NCI-H345 (cell line): ENCODE measurements at places on chromosomes 3 and 15.

GRCh38 chr3:5250467-5251195 is 63.1 kb downstream of the EDEM1 start:
- DNase-seq: peak; percentile 18

DNA sequence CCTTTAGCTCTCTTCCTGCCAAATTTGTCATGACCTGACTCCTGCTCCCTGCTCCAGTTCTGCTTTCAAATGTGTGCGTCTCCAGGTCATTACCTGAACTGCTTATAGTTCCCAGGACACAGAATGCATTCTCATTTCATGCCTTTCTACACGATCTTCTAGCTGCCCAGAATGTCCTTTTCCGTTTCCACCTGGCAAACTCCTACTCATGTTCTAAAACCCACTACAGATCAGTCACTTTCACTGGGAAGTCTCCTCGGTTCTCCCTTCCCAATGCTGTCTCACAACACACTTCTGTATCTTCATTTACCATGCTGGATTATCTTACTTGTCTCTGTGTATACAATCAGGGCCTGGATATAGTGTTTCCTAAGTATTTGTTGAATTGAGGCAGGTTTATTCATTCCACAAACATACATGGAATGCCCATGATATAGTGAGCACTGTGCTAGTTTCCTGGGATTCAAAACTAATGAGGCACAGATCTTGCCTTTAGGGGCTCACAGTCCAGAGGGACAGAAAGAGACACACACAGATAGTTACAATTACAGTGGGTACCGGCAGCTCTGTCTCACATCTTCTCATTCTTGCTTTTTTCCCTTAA is 1.6 kb upstream of the NOX5 start:
- no peak for DNase-seq

GRCh38 chr3:191331388-191331787 is 1.1 kb upstream of the UTS2B start:
- DNase-seq: no peak

GRCh38 chr15:99249270-99249841 is at the start of gene TTC23:
TSS of gene TTC23 (minus strand) at chr15:99249581. CDS start at chr15:99228712, 20,869 bp downstream.
- no peak for DNase-seq

DNA sequence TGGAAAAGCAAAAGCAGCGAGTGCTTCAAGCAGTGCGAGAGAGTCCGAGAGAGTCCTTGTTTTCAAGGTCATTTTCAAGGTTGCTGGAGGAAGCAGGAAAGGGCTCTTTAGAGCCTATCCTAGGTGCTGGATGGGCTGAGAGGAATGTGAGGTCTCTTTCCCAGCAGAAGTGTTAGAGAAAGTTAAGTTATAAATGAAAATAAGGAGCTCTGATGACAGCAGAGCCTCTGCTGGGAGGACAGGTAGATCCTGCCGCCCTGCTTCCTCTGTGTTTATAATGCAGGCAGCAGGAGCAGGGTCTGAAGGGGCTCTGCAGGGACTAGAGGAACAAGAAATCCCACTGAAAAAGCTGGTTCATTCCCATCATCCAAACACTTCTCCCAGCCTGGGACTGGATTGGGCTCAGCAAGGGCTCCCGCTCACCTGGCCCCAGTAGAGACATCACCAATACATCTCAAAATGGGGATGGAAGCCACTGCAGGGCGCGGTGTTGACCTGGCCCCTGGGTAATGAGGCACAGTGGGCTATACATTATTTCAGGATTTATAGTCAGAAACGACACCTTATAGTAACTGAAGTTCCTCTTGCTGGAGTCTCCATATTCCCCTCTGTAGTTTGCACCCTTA is 41.5 kb upstream of the RAB6B start:
- no peak for DNase-seq

DNA sequence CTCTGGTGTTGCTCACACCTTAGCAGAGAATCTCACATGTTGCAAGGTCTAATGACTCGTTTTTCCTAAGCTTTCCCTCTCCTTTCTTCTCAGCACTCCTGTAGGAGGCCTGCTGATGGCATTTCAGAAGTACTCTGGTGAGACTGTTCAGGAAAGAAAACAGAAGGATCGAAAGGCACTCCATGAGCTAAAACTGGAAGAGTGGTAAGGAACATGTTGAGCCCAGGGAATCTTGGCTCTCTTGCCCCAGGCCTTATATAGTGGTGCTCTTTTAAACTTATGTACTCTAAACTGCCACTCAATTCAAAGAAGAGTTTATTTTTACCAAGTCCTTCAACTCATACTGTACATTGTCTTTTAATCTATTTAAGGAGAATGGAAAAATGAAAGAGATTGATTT is 18.8 kb downstream of the TIMMDC1 start:
- no peak for DNase-seq

GRCh38 chr15:76756381-76756780 is 148.8 kb downstream of the SCAPER start:
- no peak for DNase-seq

GRCh38 chr3:10563396-10563795 is 58.0 kb upstream of the ATP2B2 start:
- no peak for DNase-seq

GRCh38 chr3:42654331-42655201 is 1.1 kb downstream of the ZBTB47 start:
- DNase-seq: peak; percentile 38

GRCh38 chr15:36904715-36905114 is 195.6 kb downstream of the MEIS2 start:
- no peak for DNase-seq

DNA sequence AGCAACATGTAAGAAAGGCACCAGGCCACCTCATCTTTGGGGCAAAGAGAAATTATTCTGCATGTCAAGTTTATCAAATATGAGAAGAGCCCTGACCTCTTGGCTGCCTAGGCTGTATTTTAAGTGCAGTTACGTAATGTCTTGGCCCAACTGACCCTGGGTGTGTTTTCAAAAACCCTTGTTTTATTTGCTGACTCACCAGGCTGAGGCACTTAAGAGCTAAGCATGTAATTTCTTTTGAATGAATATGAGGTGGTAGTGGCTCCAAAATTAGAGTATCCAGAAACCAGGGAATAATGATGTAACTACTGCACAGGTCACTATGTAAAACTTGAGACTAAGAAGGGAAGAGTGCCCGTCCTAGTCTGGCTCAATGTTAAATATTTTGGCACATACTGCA is 24.3 kb downstream of the PGPEP1L start:
- no peak for DNase-seq

- no peak for DNase-seq
Observed at GRCh38 chr15:89098281-89098680, 10.0 kb downstream of the ABHD2 start.

DNA sequence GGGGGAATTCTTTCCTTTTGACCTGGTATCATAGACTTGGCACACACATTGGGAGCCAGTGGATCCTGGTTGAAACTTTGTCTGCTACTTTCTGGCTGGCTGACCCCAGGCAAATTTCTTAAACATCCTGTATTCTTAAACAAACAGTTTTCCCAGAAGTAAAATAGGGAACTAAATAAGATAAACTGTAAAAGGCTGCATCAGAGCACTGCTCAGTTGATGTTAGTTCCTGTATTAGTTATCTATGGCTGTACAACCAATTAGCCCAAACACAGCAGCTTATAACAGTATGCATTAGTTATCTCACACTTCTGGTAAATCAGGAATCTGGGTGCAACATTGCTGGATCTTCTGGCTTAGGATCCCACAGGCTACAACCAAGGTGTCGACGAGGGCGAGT is 73.1 kb upstream of the SLCO3A1 start:
- DNase-seq: no peak

DNA sequence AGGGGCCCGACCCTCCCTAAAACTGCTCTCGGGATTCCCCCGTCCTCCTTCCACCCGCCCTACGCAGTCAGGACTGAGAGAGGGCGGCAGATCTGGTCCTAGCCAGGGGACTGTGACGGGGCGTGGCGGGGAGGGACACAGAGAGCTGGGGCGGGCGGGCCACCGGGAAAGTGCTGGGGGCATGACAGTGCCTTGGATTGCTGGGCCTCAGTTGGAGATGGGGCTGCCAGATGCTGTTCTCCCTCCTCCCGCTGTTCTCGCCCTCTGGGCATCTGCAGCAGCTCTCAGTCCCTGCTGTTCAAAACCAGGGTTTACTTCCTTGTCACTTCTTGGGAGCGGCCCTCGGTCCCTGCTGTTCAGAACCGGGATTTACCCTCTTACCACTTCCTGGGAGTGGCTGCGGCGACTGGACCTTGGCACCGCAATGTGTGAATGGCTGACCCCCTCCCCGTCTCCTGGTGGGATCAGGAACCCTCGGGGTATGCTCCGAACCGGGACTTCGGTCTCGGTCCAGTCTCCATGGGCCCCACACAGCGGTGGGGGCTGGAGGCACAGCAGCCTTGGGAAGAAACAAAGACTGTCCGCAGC is 1.8 kb upstream of the RPP25 start:
- DNase-seq: no peak

DNA sequence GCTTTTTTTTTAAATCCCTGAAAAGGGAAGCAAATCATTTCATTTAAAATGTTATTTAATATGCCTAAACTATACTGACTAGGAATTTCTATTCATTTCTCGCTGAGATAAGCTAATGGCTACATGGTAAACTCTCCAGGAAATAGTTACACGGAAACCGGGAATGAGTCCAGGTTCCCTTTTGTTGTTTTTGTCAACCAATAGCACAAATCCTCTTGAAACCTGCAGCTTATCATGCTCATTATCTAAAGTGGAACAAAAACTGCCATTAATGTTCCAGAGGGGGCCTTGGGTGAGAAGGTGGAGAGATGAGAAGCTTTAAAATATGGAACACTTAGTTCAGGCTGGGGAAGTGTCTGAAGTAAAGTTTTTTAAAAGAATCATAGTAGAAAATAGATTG is 113.5 kb upstream of the ALCAM start:
- DNase-seq: peak; percentile 80

GRCh38 chr3:33001889-33002288 is 50.4 kb downstream of the CCR4 start:
- DNase-seq: no peak

- DNase-seq: no peak
Observed at GRCh38 chr3:63934041-63934866, 22.1 kb upstream of the SCAANT1 start.

- DNase-seq: no peak
Observed at GRCh38 chr15:39543651-39544050, 37.2 kb upstream of the THBS1 start.

GRCh38 chr3:40580494-40581091 is 55.8 kb downstream of the ZNF621 start:
- DNase-seq: peak; percentile 57

GRCh38 chr15:94403331-94403730 is 172.0 kb downstream of the MCTP2 start:
- DNase-seq: no peak

GRCh38 chr15:98969126-98969735 is 38.4 kb downstream of the PGPEP1L start:
- DNase-seq: no peak

DNA sequence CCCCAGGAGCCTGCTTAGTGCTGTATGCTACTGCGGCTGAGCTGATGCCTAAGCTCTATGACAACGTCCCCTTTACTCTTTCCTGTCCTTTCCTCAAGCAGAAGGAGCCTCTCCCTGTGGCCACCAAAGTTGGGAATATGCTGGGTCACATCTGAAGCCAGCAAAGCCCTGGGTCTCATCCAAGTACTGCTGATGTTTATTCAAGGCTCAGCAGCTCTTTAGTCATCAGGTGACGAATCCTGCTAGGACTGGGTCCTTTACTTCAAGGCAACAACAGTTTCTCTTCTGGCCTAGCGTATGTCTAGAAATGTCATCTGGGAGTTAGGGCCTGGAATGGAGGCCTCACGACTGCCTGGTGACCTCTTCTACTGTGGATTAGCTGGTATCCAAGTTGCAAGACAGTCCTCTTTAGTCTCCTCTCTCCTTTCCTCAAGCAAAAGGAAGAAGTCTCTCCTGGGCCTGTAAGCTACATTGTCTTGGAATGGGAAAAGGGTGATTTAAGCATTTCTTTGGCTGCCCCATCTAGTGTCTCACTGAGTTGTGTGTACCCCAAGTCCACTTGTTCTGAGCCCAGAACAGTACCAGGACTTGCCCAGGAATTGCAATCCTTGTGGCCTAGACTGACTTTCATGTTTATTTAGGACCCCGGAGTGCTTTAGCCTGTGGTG is 63.9 kb downstream of the TNFAIP8L3 start:
- no peak for DNase-seq

DNA sequence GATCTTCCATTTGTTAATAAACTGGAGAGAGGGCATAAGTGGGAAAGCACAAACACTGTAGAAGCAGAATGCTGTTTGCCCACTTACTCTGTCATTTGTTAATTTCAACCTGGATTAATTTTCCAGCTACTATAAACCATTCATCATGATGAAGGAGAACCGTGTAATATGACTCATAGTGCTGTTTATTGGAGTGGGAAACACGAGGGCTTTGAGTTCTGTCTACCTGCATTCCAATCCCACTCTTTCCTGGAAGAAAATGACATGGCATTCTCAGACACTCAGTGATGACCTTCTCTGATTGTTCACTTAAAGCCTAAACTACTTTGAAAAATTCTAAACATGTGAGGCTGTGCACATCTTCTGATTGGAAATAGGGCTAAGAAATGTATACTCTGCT is 826.7 kb downstream of the AGBL1 start:
- no peak for DNase-seq

GRCh38 chr3:98058244-98058960 is 23.3 kb upstream of the GABRR3 start:
- DNase-seq: no peak

GRCh38 chr15:98257290-98257689 is 296.8 kb downstream of the ARRDC4 start:
- no peak for DNase-seq

DNA sequence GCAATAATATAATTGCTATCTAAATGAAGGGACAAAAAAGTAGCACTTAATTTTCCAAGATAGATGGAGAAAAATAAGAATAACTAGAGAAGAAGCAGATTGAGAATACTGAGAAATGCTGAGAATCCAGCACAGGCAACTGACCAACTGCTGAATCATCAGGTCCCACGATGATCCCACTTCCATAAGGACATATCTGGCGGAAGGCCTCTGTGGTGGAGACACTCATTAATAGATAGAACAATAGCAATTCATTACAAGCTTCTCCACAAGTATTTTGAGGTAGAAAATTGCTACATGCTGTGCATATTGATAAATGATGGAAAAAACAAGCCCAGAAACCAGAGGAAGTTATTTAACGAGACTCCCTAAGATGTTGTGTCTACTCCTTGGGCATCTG is 105.9 kb downstream of the DUT start:
- no peak for DNase-seq

- no peak for DNase-seq
Observed at GRCh38 chr3:43207628-43208085, 78.7 kb upstream of the SNRK start.

- no peak for DNase-seq
Observed at GRCh38 chr3:112635674-112636073, 5.3 kb downstream of the CCDC80 start.

DNA sequence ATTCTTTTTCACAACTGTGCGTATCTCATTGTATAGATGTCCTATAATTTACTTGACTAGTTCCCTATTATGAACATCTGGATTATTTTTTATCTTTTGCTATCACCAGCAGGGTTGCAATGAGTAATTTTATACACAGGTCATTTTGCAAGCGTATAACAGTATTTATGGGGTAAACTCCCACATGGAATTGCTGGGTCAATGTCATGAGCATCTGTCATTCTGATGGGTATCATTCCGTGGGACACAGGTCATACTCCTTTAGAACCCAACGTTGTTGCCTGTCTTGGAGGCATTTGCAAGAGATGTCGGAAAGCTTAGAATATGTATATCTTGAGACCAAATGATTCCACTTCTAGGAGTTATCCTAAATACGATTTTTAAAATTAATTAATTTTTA is 12.9 kb downstream of the BHLHE40 start:
- no peak for DNase-seq
